Stimulated activated CD8-positive, alpha-beta memory T cell treated with anti-CD3 and anti-CD28 coated beads, Interleukin-7, amount 100 ng/mL, for 24 hours (primary cell): ENCODE measurements at places on chromosomes 7 and 10.

GRCh38 chr7:15005672-15006071 lies 103.1 kb upstream of the DGKB start:
- DNase-seq, result no peak

DNA sequence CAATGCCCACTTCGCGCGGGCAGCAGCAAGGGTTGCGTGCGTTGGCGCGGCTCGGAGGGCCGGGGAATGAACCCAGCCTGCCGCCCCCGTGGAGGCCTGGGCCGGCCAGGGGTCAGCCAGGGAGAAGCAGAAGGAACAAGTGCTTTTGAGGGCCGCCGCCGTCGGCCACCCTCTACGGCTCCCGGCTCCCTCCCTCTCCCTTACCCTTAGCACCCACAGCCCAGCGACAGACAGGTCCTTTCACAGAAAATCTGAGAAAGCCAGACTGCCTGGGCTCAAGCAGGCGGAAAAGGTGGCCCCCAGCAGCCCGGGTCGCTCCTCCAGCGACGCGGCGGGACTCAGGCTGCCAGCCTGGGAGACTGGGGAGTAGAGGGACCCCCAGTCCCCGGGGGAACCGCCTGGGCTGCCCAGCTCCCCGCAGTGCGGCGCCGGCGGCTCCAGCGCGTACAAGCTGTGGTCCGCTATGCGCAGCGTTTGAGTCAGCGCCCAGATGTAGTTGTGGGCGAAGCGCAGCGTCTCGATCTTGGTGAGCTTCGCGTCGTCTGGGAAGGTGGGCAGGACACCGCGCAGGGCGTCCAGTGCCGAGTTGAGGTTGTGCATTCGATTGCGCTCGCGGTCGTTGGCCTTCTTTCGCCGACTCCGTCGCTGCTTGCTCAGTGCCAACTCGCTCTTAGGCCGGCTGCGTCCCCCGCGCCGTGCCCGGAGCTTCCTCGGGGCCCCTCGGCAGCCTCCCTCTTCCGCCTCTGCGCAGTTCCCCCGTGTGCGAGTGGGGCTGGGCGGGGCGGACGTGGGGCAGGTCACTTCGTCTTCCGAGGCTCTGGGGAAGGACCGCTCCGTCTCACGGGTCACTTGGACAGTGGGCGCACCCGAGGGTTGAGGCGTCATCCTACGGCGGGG lies 815 bp downstream of the NEUROG3 start:
- DNase-seq, result no peak

GRCh38 chr10:14382022-14382421 lies 51.3 kb upstream of the FRMD4A start:
- DNase-seq, result no peak

DNA sequence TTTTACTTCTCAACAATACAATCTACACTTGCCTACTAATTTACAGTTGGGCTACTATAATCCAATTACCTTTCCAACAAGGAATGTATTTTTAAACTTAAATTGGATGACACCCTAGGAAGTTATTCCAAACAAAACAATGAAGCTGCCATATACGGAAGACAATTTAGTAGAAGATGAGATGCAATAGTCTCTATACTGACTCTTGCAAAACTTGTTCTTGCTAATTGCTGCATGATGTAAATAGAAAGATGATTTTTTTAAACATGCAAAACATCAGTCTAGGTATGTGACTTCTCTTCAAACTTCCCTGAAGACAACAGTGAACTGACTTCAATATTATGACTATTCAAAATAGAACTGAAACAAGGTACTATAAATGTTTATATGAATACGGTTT lies 17.6 kb downstream of the NT5C3A start:
- no peak for DNase-seq

- no peak for DNase-seq
Observed at GRCh38 chr7:135799881-135800280, 51.3 kb upstream of the FAM180A start.

DNA sequence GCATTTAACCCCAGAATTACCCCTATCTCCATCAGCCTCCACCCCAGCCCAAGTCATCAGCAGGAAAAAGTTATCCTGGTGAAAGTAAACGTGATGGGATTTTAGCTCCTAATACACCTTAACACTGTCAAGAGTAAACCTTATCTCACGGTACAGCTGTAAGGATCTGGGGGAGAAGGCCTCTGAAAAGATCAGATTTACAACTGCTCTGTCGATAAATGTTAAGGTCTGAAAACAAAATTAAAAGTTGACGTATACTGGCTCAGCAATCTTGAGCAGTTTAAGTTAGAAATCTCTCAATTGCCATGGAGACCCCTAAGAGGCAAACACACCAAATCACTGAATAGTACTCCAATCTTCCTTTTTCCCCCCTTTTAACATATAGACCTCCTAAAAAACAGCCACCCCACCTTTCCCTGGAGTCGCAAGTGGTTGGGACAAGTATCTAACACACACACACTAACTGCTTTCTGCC lies 6.1 kb downstream of the SKAP2 start:
- DNase-seq, result no peak

DNA sequence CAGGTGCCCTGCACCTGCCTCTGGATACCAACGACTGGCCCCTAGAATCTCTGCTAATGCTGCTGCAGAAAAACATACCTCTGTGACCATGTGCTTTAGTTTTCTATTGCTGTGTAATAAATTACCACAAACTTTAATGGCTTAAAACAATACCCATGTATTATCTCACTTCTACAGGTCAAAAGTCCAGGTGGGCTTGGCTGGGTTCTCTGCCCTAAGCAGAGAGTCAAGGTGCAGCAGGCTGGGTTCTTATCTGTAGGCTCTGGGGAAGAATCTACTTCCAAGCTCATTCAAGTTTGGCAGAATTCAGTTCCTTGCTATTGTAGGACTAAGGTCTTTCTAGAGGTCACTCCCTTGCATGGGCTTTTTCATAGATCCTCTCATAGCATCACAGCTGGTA lies 52.3 kb downstream of the CCDC71L start:
- no peak for DNase-seq

DNA sequence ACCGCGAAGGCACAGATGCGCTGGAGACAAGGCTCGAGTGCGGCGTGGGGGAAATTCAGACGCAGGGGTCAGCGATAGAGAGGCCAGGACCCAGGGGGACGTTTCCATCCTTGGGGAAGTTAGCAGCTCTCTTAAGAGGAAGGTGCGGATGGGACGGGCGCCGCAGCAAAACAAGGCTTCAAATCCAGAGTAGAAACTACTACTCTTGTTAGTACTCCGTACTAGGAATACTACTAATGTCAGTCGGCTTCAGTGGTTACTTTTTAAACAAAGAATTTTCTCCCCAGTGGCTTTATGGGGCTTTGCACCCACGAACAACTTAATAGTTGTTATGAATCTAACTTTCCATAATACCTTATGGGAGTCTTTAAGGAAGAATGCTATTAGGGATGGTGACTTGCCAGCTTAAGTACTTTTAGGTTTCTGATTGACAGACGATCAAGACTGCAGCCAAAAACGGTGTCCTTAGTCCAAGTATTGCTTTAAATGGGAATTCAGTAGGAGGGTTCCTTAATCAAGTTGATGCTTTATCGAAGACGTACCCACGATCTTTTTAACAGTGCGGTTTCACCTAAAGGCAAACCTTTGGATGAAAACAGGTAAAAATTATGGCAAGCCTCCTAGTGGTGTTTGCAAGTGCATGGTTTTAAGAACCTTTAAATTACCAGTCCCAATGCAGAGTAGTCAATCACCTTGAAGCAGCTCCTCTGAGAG lies 812 bp upstream of the IDE start:
- DNase-seq, result no peak

DNA sequence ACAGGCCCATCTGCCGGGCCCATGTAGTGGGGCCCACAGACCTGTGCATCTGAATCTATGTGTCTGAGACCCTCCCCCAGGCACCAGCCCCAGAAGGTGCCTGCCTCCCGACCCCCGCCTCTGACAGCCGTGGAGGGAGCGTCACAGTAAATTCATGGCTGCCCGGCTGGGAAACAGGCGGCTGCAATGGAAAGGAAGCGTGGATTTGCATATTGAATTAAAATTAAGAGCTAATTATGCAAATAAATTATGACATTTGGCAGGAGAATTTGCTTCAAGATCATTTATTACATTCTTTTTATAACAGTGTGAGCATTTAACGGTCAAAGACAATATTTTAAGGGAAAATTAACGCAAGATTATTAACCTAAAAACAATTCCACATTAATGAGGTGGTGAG lies 92.3 kb downstream of the HIF1AN start:
- DNase-seq, result no peak
